Non-pigmented ciliary epithelial cell (primary cell): ENCODE measurements at places on chromosomes 3 and 15.

DNA sequence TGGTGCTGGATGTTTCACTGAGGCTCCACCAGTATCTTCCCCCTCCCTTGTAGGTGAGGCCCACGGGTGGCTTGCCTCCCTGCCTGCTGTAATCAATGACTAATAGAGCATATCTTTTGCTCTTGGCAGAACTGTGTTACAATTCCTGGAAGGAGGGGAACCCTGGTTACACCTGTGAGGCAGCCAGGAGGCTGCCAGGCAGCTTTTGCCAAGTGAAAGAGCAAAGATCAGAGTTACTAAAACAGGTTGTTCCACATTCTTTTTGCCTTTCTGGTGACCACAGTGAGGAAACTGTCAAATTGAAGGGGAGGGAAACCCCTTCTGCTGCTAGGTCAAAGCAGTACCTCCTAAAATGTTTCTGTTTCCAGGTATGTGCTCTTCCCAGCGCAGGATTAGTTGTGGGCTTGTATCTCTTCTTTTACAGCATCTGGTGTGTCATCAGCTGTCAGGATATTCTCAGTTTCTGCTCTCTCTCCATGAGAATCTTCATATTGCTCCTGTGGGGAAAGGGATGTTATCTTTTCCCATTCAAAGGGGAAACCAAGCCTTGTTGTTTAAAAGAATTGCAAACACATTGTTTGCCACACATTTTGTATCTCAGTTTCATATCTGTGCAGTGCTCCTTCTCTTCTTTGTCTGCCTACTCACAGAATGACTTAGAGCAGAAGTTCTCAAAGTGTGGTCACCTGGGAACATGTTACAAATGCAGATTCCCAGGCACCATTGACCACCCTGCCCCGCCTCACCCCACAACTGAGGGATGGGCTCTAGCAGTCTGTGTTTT, 137.4 kb upstream of the UMPS start:
- DNase-seq = no peak

DNA sequence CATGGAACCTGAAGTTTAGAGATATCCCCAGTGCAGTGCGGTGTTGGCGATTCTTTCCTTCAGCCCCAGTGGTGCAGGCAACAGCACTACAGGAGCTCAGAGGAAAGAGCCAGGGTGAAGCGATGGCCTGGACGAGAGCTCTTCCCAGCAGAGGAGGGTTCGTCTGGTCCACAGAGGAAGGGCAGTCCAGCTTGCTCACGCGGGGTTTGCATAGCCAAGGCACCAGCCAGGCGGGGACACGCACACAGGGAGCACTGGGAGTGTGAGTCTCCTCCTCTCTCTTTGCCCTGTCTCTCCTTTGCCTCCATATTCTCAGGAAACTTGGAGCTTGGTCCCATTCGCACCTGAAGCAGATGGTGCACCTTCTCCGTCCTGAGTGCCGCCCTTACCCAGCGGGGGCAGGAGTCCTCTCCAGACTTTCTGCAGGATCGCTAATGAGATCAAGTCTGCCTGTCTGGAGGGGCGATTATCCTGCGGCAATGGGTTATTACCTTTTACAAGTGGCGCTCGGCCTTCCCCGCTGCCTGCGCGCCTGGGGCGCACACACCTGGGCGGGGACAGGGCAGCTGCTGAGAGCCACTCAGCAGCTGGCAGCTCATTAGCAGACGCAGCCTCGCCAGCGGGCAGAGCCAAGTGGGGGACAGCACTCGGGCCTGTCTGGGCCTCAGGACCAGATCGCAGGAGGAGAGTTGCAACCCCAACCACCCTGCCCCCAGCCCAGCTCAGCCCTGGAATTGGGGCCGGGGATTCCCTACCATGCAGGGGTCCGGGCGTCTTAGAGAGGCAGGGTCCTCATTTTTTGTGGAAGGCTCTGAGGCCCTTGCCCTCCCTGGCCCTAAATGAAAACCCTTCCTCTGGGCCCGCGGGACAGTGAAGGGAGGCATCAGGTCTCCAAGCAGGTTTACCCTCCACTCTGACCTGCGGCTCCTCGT, 119.0 kb upstream of the MEF2A start:
- no peak for DNase-seq

DNA sequence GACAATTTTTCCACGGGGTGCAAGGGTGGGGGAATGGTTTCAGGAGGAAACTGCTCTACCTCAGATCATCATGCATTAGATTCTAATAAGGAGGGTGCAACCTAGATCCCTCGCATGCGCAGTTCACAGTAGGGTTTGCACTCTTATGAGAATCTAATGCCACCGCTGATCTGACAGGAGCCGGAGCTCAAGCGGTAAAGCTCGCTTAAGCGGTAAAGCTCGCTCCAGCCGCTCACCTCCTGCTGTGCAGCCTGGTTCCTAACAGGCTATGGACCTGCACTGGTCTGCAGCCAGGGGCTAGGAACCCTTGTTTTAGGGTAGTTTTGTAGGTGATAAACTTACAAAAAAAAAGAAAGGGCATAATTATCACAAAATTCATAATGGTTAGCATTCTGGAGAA, 53.9 kb upstream of the RYR3 start:
- no peak for DNase-seq

- no peak for DNase-seq
These were observed 6.2 kb downstream of the UBE2E1 start for GRCh38 chr3:23811919-23812318.

GRCh38 chr3:9785602-9786001, 6.7 kb downstream of the TADA3 start:
- no peak for DNase-seq

GRCh38 chr15:48085591-48085930, 35.2 kb upstream of the SLC24A5 start:
- DNase-seq = no peak

DNA sequence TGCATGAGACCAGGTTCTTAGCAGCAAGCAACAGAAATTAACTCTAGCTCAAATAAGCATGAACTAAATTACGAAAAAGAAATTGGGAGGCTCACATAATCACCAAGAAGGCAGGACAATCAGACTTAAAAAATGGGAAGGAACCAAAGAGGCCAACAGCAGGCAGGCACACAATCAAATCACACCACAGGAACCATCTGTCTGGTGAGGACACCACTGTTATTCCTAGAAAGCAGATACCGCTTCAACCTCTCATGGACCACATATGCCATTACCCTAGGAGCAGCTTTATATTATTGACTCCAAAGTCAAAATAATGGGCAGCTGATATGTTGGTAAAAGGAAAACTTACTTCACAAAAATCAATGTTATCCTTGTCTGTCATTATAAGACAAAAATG, 51.6 kb downstream of the SUCLG2 start:
- no peak for DNase-seq

DNA sequence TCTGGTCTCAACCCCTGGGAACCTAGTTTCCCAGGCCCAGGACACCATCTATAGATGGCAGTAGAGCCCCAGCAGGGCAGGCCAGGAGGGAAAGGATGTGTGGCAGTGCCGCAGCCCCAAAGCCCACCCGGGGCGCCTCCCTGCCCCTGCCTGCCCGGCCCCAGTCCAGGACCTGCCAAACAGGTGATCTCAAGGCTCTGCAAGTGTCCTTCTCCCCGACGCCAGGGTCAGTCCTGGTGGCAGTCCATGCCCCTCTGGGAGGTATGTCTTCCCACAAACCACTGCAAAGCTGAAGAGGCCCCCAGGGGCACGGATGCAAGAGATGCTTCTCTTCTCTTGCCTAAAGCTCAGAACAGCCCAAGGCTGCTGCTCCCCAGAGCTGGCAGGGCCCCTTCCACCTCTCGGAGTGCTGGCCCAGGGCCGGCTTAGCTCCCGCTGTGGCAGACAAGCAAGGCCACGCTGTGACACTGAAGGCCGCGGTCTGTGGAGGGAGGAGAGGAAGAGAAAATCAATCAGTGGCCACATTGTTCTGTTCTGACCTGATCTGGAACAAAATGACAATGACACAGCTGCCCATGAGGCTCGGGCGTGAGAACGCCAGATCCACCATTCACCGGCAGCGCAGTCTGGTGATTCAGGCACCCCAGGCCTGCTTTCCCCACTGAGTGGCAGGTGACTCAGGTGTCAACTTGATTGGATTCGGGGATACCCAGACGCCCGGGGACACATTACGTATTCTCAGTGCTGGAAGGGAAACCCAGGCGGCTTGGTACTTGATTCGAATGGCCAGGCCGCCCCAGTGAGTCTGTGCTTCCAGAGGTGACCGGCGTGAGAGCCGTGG, 34.0 kb downstream of the KLHL25 start:
- DNase-seq = no peak

- DNase-seq = no peak
These were observed 287.8 kb downstream of the CHL1 start for GRCh38 chr3:484341-484740.

DNA sequence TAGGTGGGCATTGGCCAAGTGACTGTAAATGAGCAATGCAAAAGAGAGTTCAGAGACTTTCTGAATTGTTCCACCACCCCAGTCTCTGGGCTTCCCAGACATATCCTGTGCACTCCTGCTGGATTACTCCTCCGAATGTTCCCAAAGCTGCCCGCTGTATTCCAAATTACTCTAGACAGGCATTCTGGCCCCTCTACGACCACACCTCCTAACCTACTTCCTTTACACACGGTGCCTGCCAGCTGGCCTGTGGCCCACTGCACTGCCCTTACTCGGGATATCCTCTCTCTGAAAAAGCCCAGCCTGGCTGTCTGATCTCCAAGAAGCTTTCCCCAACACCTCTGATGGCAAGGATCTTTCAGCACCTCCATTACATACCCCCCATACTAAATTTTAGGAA, 66.6 kb downstream of the DUT start:
- no peak for DNase-seq

- peak; percentile 86 for DNase-seq
These were observed 44.8 kb upstream of the TLE3 start for GRCh38 chr15:70142322-70143191.

DNA sequence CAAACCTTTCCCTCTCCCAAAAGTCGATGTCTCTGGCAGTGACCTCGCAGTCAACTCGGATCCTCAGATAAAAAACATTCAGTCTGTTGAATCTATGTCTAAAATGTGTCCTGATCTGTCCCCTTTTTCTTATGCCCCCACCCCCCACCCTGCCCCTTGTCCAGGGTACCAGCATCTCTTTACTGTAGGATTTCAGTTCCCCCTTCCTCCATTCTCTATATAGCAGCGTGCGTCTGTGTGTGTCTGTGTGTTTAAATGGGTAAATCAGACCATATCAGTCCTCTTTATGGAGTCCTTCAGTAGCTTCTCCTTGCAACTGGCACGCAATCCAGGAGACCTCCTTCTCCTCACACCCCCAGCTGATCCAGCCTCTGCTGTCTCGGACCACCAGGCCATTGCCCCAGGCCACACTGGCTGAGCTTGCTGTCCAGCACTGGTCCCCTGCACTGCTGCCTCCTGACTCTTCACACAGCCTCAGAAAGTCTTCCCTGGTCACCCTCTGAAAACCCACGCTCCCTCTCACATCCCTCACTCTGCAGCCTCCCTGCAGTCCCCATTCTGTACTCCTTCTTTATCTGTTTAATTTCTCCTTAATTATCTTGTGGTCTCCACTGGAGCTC, 1.5 kb downstream of the LRRK1 start:
- no peak for DNase-seq
